ENCODE measurements at places on chromosomes 6 and 20.

- DNase-seq, result no peak
Measured at GRCh38 chr6:97663252-97663651, 380.2 kb upstream of the MMS22L start.

GRCh38 chr6:19083801-19084200 is 696.7 kb downstream of the RNF144B start:
- no peak for DNase-seq

DNA sequence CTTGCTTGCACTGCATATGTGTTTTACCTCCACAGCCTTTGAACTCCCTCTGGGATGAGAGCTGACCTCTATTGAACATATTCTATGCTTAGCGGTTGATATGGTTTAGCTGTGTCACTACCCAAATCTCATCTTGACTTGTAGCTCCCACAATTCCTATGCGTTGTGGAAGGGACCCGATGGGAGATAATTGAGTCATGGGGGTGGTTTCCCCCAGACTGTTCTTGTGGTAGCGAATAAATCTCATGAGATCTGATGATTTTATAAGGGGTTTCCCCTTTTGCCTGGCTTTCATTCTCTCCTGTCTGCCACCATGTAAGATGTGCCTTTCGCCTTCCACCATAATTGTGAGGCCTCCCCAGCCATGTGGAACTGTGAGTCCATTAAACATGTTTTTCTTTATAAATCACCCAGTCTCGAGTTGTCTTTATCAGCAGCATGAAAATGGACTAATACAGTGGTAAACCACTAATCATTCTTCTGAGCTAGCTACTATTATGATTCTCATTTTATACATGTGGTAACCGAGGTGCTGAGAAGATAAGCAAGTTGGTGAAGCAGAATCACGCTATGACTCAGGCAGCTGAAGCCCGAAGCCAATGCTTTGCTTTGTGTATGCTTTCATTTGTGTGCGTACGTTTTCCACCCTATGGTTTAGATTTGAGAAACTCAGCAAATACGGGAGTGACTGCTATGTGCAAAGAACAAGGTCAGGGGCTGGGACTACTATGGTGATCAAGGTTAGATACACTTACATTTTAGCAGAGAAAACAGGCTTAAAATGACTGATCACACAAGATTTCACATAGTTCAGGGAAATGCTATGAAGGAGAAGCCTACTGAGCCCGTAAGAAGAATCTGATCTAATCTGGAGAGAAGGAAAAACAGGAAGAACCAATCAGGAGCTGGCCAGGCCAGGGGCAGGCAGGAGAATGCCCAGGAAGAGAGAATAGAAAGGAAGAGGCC is 363.5 kb downstream of the ESR1 start:
- DNase-seq, result peak; percentile 14

- DNase-seq, result no peak
Measured at GRCh38 chr6:144315226-144315980, 30.3 kb downstream of the UTRN start.

- DNase-seq, result no peak
Measured at GRCh38 chr6:134295953-134296553, 21.9 kb downstream of the SGK1 start.

- no peak for DNase-seq
Measured at GRCh38 chr6:122998403-122998975, 2.5 kb downstream of the CLVS2 start.

DNA sequence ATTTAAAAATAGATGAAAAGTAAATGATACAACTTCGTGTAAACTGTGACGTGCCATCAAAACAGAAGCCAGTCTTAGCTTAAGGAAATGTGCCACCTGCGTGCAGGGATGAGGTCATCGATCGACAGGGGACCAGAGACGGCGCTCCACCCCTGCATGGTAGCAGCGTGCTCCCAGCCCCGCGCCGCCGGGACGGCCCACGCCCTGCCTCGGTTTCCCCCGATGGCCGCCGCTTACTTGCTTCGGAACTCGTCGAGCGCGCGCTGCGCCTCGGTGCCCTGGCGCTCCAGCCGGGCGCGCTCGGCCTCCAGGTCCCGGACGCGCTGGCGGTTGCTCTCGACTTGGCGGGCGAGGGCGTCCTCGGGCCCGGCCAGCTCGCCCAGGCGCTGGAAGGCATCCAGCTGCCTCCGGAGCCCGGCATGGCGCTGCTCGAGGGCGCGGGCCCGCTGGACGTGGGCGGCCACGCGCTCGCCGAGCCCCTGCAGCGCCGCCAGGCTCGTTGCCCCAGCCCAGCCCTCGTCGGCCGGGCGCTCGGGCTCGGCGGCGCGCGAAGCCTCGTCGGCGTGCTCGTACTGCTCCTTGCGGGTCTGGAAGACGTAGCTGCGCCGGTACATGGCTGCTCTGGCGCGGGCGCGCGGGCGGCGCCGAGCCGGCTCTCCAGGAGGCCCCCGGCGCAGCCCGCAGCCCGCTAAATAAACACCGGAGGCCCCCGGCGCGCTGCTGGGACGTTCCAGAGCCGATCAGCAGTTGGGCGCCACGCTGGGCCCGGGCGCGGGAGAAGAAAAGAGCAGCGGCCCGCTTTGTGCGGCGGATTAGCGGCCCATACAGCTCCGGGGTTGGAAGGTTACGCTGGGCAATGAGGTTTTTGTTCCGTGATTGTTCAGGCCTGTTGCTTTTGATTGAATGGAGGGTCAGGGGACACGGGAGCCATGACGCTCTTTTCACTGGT is at the start of gene BFSP1:
TSS of gene BFSP1 (minus strand) at position 664 of the 949 bp plus-strand sequence. CDS start at position 614, 50 bp downstream.
- peak; percentile 18 for DNase-seq

DNA sequence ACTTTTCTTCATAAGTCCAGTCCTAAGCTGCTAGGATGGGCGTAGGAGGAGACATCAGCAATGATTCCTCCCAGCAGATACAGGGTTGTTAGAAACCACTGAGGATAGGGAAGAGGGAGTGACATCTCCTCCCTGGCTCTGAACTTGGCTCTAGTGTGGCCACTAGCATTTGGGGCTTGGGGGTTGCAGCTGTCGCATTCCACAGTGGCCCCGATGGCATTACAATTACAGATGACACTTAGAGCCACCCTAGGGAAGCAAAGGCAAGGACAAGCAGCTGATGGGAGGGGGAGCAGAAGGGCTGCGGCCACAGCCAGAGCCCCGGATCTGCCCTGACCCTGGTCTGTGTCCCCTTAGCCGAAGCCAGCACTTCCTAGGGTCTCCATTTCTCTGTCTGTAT is 9.5 kb upstream of the CDKN1A start:
- DNase-seq, result no peak

GRCh38 chr20:55947701-55948100 is 57.6 kb downstream of the CBLN4 start:
- DNase-seq, result no peak

DNA sequence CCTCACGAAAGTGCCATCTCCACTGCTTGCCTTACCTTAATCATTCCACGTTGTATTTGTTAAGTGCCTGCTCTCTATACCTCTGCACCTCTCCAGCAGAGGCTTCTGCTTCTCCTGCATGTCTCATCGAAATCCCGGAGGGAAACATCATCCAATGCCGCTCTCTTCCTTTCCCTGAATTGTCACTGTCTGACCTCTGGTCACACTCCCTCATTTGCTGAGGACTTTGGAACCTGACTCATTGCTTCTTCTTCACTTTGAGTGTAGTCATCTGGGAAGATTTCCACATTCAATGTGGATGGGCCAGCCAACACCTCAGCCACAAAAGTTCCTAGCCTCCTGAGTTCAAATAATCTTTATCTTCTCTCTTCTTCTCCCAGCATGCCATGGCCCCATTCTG is 78.9 kb upstream of the BEND6 start:
- no peak for DNase-seq

GRCh38 chr6:144912474-144912873 is 627.3 kb downstream of the UTRN start:
- DNase-seq, result no peak

DNA sequence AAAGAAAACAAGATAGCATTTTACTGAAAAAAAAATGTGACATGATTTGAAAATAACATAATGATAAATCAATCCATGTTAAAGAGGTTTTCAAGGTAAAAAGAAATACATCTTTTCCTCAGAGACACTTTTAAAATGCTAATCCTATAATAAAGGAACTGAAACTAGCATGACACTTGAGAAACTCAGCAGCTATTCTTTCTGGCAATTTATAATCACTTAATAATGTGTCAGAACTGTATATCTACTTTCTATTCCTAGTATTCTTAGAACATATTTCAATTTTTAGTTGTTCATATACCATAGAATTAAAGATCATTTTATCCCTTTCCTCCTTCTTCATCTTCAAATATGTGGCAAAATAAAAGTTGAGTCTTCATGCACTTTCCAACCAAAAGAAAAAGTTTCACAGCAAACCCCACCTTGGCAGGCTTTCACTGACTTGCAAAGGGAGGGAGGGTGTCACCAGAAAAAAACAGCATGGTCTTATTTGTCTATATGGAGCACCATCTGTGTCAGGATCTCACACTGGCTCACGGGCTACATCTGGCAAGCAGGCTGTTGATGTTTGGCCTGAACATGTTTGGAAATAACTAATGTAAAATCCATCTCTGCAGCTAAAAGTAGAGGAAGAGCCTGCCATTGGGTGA is 48.5 kb downstream of the FHL5 start:
- DNase-seq, result no peak

DNA sequence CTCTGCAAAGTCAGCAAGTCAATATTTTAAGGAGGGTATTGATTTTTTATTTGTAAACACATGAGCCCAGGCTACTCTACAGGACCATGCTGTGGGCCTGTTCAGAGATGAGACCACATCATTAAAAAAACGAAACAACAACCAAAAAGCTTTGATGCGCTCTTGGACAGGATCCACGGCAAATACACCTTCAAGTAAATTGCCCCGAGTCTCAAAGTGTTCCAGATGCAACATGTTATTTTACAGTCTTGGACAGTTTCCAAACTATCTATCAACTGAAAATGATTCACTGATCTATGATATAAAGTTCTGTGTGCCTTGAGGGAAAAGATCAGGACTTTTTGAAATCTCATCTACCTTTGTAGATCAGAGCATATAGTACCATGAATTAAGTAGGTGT is 25.8 kb upstream of the CARMIL1 start:
- DNase-seq, result no peak

DNA sequence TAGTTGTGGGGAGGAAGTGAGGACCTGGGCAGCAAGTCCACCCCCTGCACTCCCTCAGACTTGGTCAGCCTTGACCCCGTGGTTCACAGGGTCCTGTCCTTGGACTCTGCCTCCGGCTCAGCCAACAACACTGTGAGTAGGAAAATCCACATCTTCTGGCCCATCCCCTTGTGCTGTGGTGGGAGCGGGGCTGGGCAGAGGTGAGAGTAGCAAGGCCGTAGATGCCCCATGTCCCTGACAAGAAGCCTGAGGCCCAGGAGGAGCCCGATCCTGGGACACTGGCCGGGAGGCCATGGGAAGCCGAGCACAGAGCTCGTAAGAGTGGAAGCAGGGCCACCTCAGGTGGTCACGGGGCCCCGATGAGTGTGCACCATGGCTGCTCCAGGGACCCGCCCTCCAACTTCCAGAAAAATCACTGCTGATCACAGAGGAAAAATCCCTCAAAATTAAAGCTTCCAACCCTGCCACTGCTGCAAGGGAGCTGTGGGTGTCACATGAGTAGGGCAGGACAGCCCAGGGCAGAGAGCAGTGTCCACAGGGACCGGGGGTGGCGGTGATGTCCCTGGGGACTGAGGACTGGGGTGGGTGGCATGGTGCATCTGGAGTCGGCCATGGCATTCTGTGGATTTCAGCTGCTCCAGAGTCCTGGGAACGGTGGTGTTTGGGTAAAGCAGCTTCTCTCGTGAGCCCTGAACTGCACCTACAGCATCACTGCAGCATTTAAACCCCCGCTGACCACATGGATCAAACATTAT is 189.4 kb downstream of the DLL1 start:
- no peak for DNase-seq

DNA sequence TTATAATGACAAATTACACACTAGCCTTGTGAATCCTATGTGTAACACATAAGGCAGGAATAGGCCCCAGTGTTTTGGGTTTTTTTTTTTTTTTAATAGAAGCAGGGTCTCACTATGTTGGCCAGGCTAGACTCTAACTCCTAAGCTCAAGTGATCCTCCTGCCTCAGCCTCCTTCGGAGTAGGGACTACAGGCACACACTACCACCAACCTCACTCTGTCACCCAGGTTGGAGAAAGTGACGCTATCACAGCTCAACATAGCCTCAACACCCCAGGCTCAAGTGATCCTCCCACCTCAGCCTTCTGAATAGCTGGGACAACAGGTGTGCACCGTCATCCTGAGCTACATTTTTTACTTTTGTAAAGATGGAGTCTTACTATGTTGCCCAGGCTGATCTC is 205.8 kb upstream of the RREB1 start:
- DNase-seq, result no peak

DNA sequence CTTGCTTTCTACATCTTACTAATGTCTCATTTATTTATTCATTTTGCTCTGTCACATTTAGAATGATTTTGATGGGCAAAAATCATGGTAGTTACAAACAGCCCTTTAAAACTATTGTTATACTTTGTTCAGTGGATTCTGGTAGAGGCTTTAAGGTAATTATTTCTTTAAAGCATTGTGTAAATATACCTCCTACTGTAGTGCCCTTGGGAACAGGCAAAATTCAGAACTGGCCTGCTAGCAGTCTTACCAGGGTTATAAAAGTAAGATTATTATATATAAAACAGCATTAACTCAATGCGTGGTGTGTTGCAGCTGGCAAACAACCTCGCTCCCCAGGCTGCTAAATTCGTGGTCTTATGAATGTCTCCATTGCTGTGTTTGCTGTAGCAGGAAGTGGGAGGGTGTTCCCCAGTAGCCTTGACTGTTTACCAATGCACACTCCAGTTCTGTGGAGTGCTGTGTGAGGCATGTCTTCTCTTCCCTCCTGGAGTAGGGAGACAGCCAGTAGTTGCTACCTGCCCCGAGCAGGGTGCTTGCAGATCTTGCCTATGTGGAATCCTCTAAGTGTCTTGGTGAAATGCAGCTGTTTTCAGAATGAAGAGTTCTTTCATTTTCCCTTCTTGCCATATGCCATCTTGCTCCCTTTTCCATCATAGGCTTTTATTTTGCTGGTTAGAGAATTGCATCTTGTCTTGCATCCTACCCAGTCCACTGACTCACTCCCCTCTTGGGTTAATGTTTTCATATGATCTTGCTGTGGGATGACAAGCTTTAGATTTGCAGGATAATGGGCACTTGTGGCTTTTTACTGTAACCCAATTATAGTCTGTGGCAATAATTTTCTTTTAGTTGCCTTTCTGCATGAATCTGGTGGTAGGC is 45.3 kb downstream of the IGF2R start:
- no peak for DNase-seq

- DNase-seq, result no peak
Measured at GRCh38 chr6:54695815-54696214, 150.8 kb upstream of the FAM83B start.

GRCh38 chr6:68126089-68126749 is 508.9 kb upstream of the ADGRB3 start:
- no peak for DNase-seq

DNA sequence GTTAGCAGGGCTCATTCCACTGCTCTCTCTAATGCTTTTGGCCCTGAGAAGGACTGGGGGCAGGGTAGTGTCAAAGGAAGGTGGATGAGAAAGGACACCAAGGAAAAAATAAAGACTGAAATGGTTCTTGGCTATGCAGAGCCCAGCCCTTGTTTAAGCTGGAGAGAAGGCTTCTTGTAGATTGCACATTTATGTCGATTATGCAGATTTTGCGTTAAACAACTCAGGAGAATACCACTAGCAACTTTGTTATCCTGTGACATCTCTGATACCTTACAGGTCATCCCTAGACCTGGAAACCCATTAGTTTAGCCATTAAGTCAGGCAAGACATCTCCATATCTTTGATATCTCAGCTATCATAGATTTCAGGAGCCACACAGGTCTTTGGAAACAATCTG is 11.1 kb upstream of the IL17F start:
- DNase-seq, result no peak

- no peak for DNase-seq
Measured at GRCh38 chr6:42230345-42231321, 13.0 kb upstream of the MRPS10 start.

All from T-helper 9 cell (primary cell).